ENCODE measurements at places on chromosomes 3 and 15.

GRCh38 chr3:9352917-9353752 lies 9.7 kb upstream of the THUMPD3 start:
- peak; percentile 19 for DNase-seq

DNA sequence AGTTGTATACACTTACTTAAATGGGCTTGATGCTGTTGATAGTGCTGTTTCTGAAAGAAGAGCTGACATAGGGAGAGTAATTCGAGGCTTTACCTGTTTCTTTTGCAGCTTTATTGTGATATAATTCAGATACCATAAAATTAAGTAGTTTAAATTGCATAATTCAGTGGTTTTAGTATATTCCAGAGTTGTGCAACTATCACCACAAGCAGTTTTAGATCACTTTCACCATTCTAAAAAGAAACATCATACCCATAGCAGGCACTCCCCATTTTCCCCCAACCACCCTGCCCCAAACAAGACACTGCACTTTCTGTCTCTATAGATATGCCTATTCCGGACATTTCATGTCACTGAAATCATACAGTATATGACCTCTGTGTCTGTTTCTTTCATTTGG lies 98.5 kb downstream of the MTHFS start:
- no peak for DNase-seq

- no peak for DNase-seq
Observed at GRCh38 chr3:187473778-187474406, 105.7 kb downstream of the RTP4 start.

DNA sequence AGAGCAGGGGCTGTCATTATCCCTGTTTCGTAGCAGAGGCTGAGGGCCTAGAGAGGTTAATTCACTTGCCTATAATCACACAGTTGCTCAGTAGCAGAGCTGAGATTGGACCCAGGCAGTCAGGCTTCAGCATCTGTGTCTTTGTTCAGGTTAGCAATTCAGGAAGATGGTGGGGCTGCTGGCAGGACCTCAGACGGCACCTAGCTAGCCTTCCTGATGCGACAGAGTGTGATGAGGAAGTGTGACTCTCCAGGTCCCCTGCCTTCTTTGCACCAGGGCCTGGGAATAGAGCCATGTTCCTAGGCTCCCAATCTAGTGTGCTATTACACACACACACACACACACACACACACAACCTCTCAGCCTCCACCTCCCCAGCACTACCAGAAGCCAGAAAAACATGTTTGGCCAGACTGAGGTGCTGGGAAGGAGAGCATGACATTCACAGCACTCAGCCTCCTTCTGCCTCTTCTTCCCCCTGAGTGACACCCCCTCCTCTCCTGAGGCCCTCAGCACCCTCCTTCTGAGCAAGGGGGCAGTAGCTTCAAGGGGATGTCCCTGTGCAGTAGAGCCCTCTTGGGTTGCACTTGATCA lies 88.9 kb downstream of the TLE3 start:
- no peak for DNase-seq

DNA sequence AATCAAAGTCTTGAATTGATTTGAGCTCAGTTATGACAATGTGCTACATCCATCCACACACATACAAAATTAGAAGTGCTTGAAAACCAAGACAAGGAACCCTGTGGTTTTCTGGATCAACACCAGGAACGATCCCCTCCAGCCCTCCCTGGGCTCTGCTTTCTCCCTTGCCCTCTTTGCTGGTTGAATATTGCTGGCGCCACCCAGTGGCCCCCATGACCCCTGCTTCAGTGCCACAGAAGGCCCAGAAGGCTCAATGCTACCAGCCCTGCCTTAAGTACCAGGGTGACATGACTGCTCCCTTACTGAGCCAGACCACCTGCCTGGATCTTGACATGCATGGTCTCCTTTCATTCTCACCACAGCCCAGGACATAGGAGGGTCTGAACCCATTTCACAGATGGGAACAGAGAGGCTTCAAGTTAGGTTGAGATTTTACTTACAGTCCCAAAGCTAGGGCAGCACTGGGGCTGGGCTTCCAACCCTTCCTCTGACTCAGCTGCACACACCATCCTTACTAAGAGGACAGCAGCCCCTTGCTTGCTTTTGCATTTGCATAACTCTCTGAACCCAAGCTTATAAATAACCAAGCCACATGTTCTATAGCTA lies 15.0 kb downstream of the IL12A start:
- DNase-seq: peak; percentile 52

GRCh38 chr15:57329582-57330367 lies 46.5 kb upstream of the CGNL1 start:
- DNase-seq: no peak

DNA sequence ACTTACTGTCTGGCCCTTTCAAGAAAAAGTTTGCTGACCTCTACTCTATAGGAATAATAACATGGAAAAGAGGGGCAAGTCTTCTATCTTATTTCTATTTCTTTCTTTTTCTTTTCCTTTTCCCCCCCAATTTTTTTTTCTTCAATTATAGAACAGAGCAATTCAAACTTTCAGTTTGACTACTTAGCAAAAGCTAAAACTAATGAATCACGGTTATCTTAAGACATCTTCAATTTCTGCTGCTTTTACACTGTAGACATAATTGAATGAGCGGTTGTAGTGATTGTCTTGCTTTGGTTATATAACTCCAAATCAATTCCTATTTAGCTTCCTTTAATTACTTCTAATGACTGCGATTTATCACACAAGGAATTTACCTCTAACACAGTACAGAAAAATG lies 74.3 kb upstream of the P2RY1 start:
- no peak for DNase-seq

DNA sequence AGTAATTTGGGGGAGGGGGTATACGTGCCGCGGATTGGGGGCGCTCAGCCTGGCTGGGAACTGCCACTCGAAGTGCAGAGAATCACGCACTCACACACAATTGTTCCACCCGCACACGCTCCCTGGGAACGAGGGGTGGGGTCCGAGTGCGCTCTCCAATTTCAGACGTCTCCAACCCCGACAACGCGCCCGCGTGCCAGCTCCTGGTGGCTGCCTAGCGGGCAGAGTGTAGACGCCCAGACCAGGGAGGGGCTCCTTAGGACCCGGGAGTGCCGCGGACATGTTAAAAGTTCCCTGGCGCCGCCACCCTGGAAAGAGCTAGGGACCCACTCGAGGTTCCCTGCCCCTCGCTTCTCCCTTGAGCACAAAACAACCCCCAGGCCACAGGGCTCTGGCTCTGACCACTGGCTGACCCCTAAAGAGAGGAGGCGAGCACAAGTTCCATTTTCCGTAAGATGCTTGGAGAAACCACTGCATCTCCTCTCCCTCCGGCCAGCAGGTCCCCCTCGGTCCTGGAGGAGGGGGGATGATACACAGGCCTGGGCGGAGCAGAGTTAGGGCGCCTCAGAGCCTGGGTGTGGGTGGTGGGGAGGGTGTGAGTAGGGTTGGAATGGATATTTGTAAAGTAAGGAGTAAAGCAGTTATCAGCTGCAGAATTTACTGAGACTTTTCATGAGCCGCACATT lies 894 bp upstream of the ANKRD63 start:
- DNase-seq: no peak

GRCh38 chr3:43400781-43401730 lies 114.7 kb downstream of the SNRK start:
- no peak for DNase-seq

GRCh38 chr3:23706111-23706510 lies 99.6 kb upstream of the UBE2E1 start:
- no peak for DNase-seq

- no peak for DNase-seq
Observed at GRCh38 chr3:171648069-171648468, 162.2 kb downstream of the PLD1 start.

GRCh38 chr3:190252080-190252479 lies 70.2 kb downstream of the CLDN1 start:
- DNase-seq: no peak

GRCh38 chr3:2837910-2838309 lies 272.3 kb downstream of the IL5RA start:
- no peak for DNase-seq

DNA sequence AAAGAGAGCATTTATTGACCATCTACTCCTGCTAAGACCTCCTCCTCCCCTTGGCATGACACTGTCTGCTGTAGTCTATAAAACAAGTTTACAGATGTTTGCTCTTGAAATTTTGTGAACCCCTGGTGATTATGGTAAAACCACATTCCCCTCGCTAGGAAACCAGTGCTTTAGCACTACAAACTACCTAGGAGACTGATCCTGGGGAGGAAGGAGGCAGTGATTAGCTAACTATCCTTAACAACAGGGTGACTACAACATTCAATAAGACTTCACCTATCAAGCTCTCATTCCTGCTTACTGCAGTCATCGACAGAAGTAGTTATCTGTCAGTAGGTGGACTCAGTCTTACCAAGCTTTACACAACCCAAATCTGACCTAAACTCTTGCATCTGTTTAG lies 371.3 kb downstream of the TUSC7 start:
- no peak for DNase-seq

DNA sequence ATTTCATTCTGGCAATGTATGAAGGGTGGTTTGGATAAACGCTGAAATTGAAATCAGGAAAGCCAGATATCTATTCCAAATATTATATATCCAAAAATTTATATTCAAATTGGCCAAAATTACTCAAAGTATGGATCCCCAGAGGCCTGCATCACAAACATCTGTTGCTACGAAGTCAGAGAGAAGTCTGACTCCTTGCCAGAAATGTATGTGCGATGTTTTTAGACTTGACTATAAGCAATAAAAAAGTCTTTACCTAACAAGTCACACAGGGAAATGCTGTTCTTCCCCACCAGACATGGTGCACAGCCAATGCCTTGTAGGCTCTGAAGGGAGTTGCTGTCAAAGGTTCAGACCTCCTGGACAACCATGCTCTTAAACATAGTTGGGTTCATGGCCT lies 533.1 kb downstream of the OTOL1 start:
- no peak for DNase-seq

DNA sequence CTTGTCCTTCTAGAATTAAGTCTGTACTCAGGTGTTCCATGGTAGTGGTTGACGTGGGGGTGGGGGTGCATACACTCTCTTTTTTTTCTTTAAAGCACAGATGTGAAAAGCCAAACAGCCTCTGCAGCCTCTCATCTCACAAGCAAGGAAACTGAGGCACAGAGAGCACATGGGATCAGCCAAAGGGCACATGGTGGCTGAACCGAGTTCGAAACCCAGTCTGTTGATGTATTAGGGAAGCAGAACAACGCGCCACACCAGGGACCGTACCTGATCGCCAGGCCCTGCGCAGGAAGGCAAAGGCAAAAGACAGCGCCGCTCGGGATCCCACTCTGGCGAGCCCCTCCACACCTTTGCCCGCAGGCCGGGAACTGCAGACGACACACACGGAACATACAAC lies 47.3 kb downstream of the HERC2 start:
- DNase-seq: no peak

DNA sequence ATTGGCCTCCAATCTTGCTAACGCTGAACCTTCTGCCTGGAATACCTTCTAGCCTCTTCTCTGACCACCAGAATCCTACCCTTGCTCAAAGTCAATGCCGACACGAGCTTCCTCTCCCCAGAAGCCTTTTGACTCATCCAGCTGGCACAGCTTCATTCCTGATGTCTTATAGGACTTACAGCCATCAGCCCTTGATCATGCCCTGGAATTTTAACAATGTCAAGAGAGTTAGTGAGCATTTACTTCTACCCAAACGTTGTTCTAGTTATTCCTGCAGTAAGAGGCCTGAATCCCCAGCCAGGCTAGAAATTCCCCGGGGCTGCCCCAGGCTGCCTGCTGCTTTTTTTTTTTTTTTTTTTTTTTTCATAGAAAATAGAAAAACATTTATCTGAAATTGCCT lies 3.9 kb downstream of the CYP1A2 start:
- no peak for DNase-seq

GRCh38 chr3:30549600-30549999 lies 56.8 kb upstream of the TGFBR2 start:
- no peak for DNase-seq

DNA sequence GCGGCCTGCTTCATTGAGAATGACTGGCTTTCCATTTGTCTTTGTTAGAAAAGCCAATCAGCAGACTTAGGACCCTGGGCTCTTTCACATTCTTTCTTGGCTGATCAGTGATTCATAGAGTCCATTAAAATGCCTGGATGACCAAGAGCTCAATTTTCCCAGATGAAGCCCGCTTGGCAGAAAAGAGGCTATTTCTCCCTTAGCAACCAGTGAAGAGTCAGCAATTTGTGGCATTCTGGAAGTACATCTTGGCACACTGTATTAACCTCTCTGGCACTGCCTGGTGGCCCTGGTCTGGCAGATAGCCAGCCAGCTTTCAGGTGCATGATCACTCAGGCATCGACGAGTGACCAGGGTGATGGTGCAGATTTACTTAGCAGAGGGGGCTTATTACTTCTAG lies 145.7 kb upstream of the PLAAT1 start:
- peak; percentile 92 for DNase-seq

DNA sequence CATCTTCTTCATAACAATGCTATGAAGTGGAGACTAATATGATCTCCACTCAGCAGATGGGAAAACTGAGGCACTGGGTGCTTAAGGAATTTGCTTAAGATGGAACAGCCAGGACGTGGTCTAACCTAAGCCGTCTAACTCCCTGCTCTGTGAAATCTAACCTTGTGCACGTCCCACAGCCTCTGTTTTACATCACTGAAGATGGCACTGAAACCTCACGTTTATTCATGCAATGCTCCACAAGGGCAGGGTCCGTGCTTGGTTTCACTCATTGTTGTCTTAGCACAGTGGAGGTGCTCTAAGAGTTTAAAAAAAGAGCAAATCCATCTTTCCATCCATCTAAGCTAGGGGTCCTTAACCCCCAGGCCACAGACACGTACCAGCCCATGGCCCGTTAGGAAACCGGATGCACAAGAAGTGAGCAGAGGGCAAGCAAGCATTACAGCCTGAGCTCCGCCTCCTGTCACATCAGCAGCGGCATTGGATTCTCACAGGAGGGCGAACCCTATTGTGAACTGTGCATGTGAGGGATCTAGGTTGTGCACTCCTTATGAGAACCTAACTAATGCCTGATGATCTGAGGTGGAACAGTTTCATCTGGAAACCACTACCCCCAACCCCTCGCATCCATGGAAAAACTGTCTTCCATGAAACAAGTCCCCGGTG lies 118.0 kb downstream of the FOXP1 start:
- no peak for DNase-seq

DNA sequence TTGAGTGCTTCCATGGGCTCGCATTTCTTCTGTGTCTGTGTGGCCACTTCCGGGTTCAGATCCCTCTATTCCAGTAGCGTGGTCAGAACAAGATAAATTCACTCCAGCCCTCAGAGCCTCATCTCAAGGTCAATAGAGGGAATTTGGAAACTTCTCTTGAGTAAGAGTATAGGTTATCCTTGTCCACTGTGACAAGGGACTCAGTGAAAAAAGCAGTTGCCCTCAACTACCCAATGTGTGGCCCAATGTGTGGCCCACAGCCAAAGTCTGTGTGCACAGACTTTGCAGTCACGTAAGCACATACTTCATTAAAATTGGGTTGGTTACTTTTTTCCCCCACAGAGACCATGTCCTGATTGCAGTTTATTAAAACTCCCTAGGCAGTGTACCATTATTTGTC lies 305.6 kb upstream of the SEMA6D start:
- DNase-seq: no peak
